Activated T-cell treated with anti-CD3 and anti-CD28 coated beads for 4 hours (primary cell): ENCODE measurements at places on chromosomes 7 and 10.

DNA sequence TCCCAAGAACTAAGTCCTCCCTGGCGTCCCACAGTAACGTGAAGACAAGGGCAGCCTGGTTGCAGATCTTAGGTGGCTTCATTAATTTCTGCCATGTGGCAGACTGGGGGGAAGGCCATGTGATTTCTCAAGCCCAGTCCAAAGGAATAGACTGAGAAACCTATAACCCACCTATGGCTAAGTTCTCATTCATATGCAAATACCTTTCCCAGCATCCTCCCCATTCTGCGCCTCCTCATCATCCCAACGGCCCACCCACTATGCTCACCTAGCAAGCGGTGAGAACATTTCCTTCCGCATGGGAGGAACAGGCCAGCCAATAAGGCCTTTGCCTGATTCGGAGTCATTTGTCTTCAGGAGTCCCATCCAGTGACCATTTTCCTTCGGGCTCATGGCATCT is 8.2 kb upstream of the CLEC2L start:
- DNase-seq, result no peak

- no peak for DNase-seq
These were observed 272.4 kb downstream of the CREB5 start for GRCh38 chr7:28684650-28685241.

DNA sequence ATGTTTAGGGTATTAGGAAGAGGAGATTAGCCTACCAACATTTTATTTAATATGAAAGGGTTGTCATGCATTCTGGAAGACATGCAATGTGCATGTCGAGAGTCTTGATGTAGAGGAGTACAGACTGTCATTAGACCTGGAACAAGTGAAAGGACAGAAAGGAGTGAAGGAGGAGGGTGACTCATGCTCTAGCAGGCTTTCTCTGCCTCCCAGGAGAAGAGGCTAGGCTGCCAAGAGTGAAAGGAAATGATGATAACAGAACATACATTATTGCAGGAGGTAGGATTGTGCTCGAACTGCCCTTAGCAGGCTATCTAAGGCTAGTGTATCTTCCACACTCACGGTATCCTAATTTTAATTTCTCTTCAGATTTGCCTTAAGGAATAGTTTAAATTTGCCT is 228.8 kb downstream of the EXOC4 start:
- no peak for DNase-seq

GRCh38 chr7:4964506-4964905 is 5.5 kb upstream of the MMD2 start:
- no peak for DNase-seq

DNA sequence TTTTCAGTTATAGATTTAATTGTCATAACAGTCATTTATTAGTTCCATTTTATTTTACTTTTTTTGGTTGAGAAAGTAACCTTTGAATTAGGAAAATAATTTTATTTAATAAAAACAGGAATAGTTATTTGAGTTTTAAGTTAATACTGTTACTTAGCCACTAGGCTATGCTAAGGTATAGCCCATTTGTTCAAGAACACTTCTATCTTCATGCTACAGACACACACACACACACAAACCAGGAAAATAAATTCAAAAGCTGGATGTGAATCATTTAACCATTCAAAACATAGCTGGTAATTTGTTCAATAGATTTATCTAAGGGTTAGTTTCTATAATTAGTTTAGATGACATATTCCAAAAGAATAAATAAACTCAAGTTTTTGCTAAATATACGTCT is 148.4 kb downstream of the RNF133 start:
- no peak for DNase-seq

GRCh38 chr10:102435529-102436233 is 3.3 kb upstream of the CUEDC2 start:
- DNase-seq, result peak; percentile 35

GRCh38 chr10:84225427-84226173 is at the start of gene LRIT2:
Gene LRIT2, minus strand, starts transcription at chr10:84225544. Its CDS starts 24 bp downstream, at chr10:84225520.
- no peak for DNase-seq

DNA sequence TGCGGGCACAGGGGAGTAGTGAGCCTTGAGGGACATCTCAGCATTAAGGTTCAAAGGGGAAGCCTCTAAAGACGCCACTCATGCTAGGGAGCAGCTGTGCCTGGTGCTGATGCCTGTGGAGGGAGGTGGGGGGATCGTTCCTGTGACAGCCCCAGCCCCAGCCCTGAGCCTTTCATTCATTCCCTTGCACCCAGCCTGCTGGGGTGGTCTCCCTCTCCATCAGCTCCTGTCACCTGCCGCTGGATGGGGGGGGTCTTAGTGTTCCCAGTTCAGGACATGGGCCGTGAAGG is 11.6 kb downstream of the ZNF316 start:
- DNase-seq, result no peak

DNA sequence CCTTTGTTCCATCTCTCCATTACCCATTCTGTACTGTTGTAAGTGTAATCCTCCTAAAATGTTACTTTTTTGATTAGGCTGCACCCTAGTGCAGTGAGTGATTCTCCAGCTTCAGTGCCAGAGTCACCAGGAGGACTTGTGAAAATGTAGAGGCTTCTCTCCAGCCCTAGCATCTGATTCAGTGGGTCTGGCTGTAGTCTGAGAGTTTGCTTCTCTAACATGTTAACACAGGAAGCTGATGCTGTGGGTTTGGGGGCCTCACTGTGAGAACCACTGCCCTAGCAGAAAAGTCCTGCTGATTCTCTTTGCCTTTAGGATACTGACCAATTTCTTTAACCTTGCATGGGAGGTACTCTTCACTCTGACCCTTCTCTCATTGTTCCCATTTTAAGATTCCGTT is 24.4 kb downstream of the CSGALNACT2 start:
- no peak for DNase-seq
